ENCODE measurements at places on chromosomes 5 and 9.

- H3K36me3 ChIP-seq: no peaks in the 10 kb centered on the region
- no peak overlapping the region for H3K4me3 ChIP-seq
- no peaks in the 10 kb centered on the region for H3K27me3 ChIP-seq
- no peak overlapping the region for H3K27ac ChIP-seq
- no peaks in the 10 kb centered on the region for H3K4me1 ChIP-seq
Measured at GRCh38 chr5:102874054-102874453, 118.9 kb downstream of the PAM start.

GRCh38 chr5:1801222-1801966 lies at the start of gene NDUFS6:
TSS of gene NDUFS6 (plus strand) at chr5:1801407. CDS start at chr5:1801418, 11 bp downstream.
- H3K27me3 ChIP-seq: no peaks in the 10 kb centered on the region
- H3K27ac ChIP-seq: peak within 1 kb of the TSS; percentile 77
- peak; percentile 55 for DNase-seq
- peaks cover 3% of the 10 kb centered on the region for H3K4me1 ChIP-seq

DNA sequence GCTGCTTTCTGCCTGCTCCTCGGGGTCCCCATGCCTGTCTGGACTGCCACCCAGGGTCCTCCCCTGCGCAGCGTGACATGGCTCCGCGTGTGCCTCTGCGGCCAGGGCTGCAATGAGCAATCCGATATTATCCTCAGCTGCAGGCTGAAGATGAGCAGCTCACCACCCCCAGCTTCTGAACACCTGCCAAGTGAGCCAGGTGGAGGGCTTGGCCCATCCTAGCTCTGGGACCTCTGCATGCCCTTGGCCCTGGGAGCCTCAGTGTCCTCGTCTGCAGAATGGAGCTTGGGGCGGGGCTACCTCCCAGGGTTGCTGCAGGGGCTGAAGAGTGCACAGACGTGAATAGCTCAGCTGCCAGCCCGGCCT lies 4.1 kb upstream of the MYMK start:
- peaks cover 1% of the 10 kb centered on the region for H3K4me1 ChIP-seq
- no peaks in the 10 kb centered on the region for H3K36me3 ChIP-seq
- H3K4me3 ChIP-seq: no peak overlapping the region
- H3K27ac ChIP-seq: no peak overlapping the region

- H3K4me3 ChIP-seq: no peak overlapping the region
- H3K4me1 ChIP-seq: no peaks in the 10 kb centered on the region
- H3K27me3 ChIP-seq: no peaks in the 10 kb centered on the region
- DNase-seq: no peak
- no peaks in the 10 kb centered on the region for H3K36me3 ChIP-seq
Measured at GRCh38 chr5:9813305-9813704, 183.2 kb upstream of the TAS2R1 start.

- H3K36me3 ChIP-seq: peaks cover 19% of the 10 kb centered on the region
- DNase-seq: peak; percentile 77
- no peaks in the 10 kb centered on the region for H3K27me3 ChIP-seq
- no peak overlapping the region for H3K27ac ChIP-seq
Measured at GRCh38 chr5:150022158-150022531, 21.6 kb downstream of the HMGXB3 start.

- H3K36me3 ChIP-seq: no peaks in the 10 kb centered on the region
- H3K27ac ChIP-seq: no peak overlapping the region
- H3K4me1 ChIP-seq: no peaks in the 10 kb centered on the region
- DNase-seq: peak; percentile 1
- no peak overlapping the region for H3K4me3 ChIP-seq
Measured at GRCh38 chr9:105975886-105976645, 281.7 kb downstream of the TMEM38B start.

DNA sequence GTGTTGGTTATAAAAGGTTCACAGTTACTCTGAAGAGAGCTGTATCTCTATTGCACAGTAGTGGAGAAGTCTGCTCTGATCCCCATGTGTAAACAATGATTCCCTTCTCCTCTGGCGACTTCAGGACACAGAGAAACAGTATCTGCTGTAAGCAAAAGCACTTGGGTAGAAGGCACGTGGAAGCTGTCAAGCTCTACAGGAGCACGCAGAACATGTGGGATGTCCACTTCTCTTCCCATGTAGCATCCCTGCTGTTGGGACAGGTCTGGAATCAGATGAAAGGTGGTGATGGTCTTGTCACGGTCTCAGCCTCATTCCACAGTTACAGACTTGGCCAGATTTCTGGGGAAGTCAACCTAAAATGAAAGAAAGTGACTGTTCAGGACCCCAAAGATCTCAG lies 9.4 kb upstream of the MAPK9 start:
- no peak for DNase-seq
- no peaks in the 10 kb centered on the region for H3K27me3 ChIP-seq
- no peak overlapping the region for H3K4me3 ChIP-seq
- no peaks in the 10 kb centered on the region for H3K4me1 ChIP-seq
- no peaks in the 10 kb centered on the region for H3K36me3 ChIP-seq

DNA sequence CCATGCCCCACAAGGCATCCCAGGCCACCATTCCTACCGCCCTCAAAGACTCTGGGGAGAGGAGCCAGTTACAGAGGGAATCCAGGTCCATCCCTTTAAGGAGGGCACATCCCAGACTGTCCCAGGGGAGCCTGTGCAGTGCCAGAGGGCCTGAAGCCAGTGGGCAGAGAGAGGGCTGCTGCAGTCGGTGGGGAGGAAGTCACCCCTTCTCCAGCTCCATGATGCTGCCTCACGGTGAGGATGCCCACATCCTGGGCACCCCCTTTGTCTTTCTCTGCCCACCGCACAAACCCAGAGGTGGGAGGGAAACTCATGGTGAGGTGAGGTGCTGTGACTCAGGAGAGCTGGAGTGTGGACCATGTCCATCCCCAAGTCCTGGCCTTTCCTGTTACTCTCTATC lies 26.2 kb upstream of the ANKRD33B start:
- no peak for DNase-seq
- no peaks in the 10 kb centered on the region for H3K27me3 ChIP-seq

DNA sequence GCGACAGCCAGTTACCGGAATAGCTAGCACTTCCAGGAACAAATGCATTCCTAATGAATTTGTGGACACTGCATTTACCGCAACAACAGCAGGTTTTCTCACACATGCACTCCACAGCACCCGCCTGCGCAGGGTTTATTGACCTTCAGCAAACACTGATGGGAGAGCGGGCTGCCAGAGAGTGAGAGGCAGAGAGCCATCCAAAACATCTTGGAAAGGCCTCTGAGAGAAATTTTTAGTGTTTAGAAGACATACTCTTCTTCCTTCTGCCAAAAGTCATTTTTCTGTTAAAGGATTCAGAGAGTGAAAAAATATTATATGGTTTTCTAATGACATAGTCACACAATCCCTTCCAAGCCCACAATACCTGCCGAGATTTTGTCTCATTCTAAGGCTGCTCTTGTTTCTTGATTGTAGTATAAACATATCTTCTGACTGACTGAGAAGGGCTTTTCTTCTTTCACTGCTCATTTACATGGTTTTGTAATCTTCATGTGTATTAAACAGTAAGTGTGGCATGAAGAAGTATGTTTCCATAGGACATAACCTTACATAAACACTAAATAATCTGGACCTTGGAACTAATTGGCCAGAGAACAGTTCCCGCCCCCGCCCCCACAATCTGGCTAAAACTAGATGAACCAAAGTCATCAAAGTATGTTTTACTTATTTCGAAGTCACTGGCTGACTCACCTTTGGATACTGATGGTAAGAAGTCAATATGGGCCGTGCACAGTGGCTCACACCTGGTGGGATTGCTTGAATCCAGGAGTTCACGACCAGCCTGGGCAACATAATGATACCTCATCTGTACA lies 432.5 kb upstream of the MEF2C start:
- H3K36me3 ChIP-seq: no peaks in the 10 kb centered on the region
- no peak overlapping the region for H3K27ac ChIP-seq
- DNase-seq: peak; percentile 34
- peaks cover 10% of the 10 kb centered on the region for H3K4me1 ChIP-seq

GRCh38 chr9:118418887-118419565 lies 714.8 kb downstream of the TLR4 start:
- H3K27ac ChIP-seq: no peak overlapping the region
- no peaks in the 10 kb centered on the region for H3K27me3 ChIP-seq
- H3K4me3 ChIP-seq: no peak overlapping the region
- H3K4me1 ChIP-seq: no peaks in the 10 kb centered on the region

DNA sequence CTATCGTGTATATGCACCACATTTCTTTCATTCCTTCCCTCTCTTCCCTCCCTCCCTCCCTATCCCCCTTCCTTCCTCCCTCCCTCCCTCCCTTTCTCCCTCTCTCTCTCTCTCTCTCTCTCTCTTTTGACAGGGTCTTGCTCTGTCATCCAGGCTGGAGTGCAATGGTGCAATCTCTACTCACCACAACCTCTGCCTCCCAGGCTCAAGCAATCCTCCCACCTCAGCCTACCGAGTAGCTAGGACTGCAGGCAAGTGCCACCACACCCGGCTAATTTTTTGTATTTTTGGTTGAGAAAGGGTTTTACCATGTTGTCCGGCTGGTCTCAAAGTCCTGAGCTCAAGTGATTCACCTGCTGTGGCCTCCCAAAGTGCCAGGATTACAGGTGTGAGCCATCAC lies 1.1 kb upstream of the ANKS6 start:
- H3K4me3 ChIP-seq: no peak overlapping the region
- no peaks in the 10 kb centered on the region for H3K36me3 ChIP-seq
- no peak overlapping the region for H3K27ac ChIP-seq
- H3K4me1 ChIP-seq: peaks cover 4% of the 10 kb centered on the region
- H3K27me3 ChIP-seq: no peaks in the 10 kb centered on the region

DNA sequence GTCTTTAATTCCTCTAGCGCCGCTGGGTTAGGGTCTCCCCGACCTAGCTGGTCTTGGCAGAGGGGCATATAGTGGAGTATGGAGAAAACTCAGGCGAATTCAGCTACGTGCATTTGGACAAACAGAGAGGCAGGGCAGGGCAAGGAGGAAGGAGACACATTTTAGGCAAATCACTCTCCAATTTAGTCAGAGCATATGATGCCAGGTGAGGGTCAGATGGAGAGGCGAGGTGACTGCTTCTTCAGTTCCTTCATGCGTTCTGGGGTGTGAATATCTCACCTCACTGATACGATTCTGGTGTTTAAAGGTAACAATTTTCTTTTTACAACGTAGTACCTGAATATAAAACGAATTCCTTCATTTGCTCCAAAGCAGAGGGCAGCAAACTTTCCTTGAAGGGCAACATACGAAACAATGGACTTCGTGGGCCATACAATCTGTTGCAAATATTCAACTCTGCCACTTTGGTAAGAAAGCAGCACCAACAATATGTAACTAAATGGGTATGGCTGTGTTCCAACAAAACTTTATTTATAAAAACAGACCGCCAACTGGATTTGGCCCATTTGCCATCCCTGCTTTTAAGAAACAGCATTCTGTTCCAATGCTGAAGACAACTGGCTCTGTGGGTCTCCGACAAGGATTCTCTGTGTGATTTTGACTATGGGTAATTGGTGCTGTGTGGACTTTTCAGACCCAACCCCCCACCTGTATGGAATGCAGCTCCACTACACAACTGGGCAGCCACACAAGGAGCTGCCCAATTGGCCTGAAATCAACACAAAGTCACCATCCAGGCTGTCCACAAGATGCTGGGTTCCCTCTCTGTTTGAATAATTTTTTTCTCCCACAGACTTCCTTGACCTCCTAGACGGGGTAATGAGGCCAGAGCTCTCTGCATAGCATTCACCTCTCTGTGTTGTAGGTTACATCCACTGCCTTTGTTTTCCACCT lies 53.8 kb downstream of the RAPGEF1 start:
- H3K27me3 ChIP-seq: no peaks in the 10 kb centered on the region
- H3K27ac ChIP-seq: no peak overlapping the region
- H3K36me3 ChIP-seq: no peaks in the 10 kb centered on the region
- no peak overlapping the region for H3K4me3 ChIP-seq
- no peaks in the 10 kb centered on the region for H3K4me1 ChIP-seq

- DNase-seq: no peak
- H3K36me3 ChIP-seq: peaks cover 3% of the 10 kb centered on the region
- no peaks in the 10 kb centered on the region for H3K4me1 ChIP-seq
- H3K27ac ChIP-seq: no peak overlapping the region
- no peaks in the 10 kb centered on the region for H3K27me3 ChIP-seq
- H3K4me3 ChIP-seq: no peak overlapping the region
Measured at GRCh38 chr5:179120421-179120861, 60.3 kb downstream of the ZNF354C start.

DNA sequence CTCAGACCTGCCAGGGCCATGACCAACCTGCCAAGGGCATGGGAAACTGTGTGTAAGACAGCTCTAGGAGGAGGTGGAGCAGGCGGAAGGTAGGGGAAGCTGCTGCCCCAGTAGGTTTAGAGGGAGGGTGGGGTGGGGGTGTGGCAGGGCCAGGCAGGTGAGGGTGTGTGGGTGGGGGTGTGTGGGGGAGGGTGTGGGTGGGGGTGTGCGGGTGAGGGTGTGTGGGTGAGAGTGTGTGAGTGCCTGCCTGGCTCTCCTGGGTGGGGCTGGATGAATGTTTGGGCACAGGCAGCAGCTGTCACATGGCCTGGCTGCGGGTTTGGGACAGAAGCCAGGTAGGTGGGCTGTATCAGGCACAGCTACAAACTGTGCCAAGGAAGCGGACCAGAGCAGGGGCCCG lies 8.8 kb upstream of the N4BP3 start:
- no peak for DNase-seq
- H3K27me3 ChIP-seq: peaks cover 5% of the 10 kb centered on the region
- H3K4me1 ChIP-seq: no peaks in the 10 kb centered on the region
- H3K4me3 ChIP-seq: no peak overlapping the region
- H3K27ac ChIP-seq: no peak overlapping the region
- no peaks in the 10 kb centered on the region for H3K36me3 ChIP-seq

GRCh38 chr5:15391704-15392397 lies 108.1 kb upstream of the FBXL7 start:
- DNase-seq: no peak
- H3K4me3 ChIP-seq: no peak overlapping the region
- no peaks in the 10 kb centered on the region for H3K36me3 ChIP-seq
- H3K27me3 ChIP-seq: no peaks in the 10 kb centered on the region
- no peak overlapping the region for H3K27ac ChIP-seq
- no peaks in the 10 kb centered on the region for H3K4me1 ChIP-seq

DNA sequence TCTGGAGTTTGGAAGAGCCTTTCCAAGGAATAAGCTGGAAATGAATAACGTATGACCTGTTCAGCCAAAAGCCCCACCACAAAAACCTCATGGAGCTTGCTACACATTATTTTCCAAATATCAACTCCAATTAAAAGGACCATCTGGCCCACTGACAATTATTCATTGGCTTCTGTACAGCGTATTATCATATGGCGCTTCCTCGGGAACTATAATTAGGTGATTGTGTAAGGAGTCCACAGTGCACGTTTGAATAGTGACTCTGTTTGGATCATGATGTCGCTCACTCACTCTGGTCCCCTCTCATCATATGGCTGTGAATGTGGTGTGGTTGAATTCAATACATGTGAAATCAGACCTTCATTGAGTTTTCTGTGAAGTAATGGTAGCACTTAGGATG lies 52.1 kb downstream of the GDNF start:
- no peak for DNase-seq
- no peak overlapping the region for H3K4me3 ChIP-seq
- no peaks in the 10 kb centered on the region for H3K4me1 ChIP-seq
- H3K27ac ChIP-seq: no peak overlapping the region

GRCh38 chr9:90023861-90024260 lies 419.0 kb downstream of the GADD45G start:
- no peaks in the 10 kb centered on the region for H3K27me3 ChIP-seq
- no peaks in the 10 kb centered on the region for H3K36me3 ChIP-seq
- no peak overlapping the region for H3K4me3 ChIP-seq
- no peak for DNase-seq
